ENCODE measurements at places on chromosomes 4 and X.

DNA sequence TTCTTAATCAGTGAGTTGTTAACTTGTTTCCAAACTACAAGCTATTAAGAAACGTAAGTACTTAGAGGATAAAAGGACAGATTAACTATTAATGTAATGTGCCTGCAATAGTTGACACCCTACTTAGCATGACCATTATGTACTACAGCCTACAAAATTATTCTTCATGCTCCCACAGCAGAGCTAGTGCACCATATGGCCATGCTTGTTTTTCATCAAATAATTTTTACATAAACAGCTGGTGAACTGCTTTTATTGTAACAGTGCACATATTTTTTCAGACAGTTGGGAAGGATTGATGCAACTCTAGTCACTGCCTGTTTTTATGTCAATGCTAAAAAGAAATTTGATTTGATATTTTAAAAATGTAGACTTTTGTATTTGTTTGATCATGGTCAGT is 10.2 kb upstream of the MAGEB10 start:
- DNase-seq, result no peak

- no peak for DNase-seq
These were observed 137.2 kb upstream of the PGRMC2 start for GRCh38 chr4:128424527-128425497.

DNA sequence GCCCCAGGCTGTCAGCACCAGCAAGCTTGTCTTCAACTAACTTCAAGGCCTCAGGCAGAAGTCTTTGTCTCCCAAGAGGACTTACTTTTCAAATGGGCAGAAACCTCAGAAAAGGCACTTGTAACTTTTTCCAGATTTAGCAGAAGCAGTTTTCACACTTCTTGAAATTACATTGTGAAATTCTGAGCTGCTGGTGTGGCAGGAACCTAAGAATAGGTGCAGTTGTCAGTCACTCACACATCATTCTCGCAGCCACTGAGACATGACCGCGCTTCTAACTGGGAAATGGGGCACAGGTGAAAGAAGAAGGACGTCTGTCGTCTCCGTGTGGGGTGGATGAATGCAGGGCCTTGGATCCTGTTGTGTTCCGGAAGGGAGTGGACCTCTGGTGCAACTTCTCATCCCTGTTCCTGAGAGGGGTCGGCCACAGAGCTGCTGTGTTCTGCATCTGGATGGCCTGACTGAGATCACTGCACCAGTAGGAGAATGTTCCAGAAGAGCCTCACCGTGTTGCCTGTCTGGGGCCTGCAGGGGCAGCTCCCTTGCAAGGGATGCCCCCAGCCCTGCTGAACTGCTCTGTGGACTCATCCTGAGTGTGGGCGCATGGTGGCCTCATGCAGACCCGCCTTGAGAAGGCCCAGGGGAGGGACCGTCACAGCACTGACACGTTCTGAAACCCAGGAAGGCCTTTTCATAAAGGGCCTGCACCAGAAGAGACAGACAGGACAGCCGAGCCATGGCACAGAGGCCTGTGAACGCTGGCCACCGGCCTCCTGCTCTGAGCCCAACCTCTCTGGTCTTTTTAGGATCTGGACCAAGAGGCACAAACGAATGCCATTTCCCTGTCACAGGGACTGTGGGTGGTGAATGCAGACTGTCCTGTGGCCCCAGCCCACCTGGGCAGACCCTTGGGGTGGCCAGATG is 18.7 kb downstream of the NAT8L start:
- no peak for DNase-seq

GRCh38 chrX:112803060-112803459 is 37.6 kb downstream of the AMOT start:
- no peak for DNase-seq

GRCh38 chr4:86970447-86971354 is 35.9 kb downstream of the AFF1 start:
- no peak for DNase-seq

DNA sequence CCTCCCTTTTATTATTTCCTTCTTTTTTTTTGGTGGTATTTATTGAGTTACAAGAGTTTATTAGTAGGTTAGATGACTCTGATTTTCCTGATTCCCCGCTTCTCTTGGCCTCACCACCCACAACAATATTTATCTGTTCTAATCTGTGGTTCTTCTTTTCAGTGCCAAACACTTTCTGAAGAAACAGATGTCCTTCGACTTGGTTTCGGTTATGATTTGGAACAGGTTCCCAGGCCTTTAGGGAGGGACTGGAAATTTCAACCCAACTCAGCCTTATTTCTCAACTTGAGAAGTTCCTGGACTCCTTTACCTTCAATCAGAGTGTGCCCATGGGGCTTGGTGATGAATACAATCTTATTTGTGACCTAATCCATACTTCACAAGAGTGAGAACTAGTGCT is 108.1 kb downstream of the UCHL1 start:
- DNase-seq, result no peak

DNA sequence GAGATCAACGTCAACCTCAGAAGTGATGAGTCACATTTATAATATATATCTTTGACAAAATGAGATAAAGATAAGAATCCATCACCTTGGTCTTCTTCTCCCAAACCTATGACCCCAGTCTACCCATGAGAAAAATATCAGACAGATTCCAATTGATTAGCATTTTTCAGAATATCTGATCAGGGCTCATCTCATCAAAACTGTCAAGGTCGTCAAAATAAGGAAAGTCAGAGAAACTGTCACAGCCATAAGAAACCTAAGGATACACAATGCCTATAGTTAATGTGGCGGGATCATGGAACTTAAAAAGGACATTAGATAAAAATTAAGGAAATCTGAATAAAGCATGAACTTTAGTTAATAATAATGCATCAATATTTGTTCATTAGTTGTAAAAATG is 374.1 kb downstream of the FAT4 start:
- no peak for DNase-seq

- no peak for DNase-seq
These were observed 60.2 kb upstream of the MSN start for GRCh38 chrX:65607070-65607742.

DNA sequence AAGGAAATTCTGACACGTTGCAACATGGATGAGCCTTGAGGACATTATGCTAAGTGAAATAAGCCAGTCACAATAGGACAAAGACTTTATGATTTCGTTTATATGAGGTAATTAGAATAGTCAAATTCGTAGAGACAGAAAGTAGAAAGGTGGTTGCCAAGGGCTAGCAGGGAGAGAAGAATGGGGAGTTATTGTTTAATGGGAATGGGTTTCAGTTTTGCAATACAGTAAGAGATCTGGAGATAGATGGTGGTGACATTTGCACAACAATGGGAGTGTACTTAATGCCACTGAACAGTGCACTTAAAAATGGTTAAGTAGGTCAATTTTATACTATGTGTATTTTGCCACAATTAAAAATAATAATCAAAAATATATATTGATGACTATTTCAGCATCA is 43.4 kb upstream of the TMEM154 start:
- DNase-seq, result no peak

DNA sequence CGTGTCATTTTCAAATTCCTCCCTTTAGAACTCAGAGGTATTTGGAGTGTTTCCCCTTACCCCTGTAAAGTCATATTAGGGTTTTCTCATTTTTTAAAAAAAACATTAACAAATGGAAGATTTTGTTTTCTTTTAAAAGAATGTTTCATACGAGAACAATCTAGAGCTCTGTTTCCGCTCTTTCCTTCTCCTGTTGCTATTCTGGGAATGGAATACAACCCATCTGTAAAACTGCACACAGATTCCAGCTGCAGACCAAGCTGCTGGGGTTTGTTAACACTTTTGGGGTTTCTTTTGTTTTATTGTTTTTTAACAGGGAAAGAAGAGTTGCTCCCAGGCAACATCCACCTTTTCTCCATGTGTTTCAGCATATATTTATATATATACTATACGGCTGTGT is 61.3 kb downstream of the HCCS start:
- no peak for DNase-seq

DNA sequence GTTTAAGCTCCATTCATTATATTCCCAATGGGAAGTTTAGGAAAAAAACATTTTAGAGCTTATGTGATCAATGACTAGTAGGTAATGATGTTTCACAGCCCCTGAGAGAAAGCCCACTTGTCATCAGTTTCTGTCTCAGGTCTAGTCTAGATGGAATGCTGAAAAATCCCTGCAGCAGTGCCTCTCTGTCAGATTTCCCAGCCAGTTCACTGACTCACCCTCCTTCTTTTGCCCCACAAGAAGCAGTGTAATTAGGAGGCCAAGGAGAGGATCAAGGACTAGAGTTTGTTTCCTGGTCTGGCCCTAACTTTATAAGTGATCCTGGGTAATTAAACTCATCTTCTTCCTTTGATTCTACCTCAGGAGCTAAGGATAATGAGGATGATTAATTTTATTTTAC is 118.7 kb upstream of the ANXA3 start:
- peak; percentile 45 for DNase-seq

DNA sequence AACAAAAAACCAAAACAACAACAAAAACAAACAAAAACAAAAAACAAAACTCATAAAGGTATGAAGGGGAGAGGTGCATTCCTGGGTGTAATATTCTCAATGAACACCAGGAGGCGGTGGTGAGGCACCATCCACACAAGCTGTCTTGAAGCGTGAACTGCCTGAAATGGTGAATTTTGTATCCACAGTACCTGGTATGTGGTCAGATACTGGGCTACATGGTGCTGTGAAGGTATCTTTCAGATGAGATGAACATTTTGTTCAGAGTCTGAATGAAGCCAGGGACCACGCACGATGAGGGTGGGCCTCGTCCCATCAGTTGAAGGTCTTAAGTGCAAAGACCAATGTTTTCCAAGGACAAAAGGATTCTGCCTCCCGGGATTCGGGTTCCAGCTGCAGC is 58.5 kb downstream of the ASMT start:
- DNase-seq, result no peak

DNA sequence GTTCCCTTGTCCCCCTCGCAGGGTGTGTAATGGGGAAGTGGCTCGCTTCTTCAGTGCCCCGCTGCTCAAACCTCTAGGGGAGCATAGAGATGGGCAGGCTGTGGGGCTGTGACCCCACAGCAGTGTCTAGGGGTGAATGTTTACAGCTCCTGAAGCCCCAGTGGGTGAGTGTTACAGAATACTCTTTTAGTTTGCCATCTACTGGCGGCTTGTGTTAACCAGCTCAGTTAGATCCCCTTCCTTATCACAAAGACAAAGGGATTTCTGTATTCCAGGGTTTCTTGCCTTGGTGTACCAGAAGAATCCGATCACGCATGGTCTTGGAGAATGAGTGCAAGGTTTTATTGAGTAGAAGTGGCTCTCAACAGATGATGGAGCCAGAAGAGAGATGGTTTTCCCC is 108.1 kb upstream of the IQCM start:
- DNase-seq, result no peak

GRCh38 chr4:4455210-4455865 is 68.4 kb downstream of the NSG1 start:
- DNase-seq, result no peak

- DNase-seq, result no peak
These were observed 4.3 kb downstream of the XKRX start for GRCh38 chrX:100924375-100924774.

DNA sequence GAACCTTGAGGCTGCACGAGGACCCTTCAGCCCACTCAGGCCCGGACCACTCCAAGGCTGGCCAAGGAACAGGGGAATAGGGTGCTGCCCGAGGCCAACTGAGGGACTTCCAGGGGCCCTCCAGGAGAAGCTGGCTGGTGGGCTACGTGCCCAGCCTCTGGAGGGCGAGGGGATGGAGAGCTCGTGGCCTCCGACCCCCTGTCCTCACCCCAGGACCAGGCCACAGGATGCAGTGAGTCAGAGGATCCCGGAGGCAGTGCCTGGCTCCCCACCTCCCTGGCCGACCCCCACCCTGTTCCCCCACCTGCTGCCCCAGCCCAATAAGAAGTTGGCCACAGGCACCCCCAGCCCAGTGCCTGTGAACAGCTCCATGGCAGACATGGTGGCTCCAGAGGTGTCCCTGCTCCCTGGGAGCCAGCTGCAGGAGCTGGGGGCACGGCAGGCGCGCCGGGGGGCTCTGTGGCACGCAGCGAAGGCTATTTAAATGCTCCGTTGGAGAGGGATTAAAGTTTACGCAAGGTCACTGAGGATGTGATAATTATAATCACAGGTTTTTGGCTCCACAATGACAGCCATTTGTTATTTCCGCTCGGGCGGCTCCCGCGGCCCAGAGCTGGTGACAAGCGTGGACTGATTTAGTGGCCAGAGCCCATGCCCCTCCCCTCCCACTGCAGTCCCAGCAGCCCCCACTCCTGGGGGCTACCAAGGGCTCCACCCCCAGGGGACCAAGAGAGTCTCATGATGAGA is 95.7 kb upstream of the NKX1-1 start:
- DNase-seq, result no peak

DNA sequence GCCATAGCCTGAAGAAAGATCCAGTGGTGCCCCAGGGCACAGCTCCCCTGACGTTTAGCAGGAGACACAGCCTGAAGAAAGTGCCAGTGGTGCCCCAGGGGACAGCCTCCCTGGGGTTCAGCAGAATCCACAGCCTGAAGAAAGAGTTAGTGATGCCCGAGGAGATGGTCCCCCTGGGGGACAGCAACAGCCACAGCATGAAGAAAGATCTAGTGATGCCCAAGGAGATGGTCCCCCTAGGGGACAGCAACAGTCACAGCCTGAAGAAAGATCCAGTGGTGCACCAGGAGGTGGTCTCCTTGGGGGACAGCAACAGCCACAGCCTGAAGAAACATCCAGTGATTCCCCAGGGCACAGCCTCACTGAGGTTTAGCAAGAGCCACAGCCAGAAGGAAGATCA is 2.8 kb downstream of the TEX13C start:
- DNase-seq, result no peak

DNA sequence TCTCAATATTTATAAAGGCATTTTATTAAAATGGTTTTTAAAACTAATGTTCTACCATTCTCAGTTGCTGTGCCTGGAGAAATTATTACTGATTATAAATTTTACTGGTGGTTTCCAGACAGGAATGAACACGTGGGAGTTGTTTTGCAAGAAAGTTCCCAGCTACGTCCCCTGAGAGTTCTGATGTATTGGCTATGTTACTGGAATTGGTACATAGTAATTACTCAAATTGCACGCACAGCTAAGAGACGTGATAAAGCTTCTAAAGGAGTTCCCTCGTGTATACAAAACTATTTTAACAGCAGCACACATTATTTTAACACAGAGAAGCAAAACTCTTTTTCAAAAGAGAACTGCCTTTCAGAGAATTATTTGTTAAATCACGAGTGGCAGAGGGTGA is 292.2 kb downstream of the NLGN4X start:
- DNase-seq, result no peak

All from kidney epithelial cell (primary cell).